Stimulated activated CD8-positive, alpha-beta memory T cell treated with anti-CD3 and anti-CD28 coated beads, Interleukin-15, amount 100 ng/mL, for 48 hours (primary cell): ENCODE measurements at places on chromosomes 11 and 22.

DNA sequence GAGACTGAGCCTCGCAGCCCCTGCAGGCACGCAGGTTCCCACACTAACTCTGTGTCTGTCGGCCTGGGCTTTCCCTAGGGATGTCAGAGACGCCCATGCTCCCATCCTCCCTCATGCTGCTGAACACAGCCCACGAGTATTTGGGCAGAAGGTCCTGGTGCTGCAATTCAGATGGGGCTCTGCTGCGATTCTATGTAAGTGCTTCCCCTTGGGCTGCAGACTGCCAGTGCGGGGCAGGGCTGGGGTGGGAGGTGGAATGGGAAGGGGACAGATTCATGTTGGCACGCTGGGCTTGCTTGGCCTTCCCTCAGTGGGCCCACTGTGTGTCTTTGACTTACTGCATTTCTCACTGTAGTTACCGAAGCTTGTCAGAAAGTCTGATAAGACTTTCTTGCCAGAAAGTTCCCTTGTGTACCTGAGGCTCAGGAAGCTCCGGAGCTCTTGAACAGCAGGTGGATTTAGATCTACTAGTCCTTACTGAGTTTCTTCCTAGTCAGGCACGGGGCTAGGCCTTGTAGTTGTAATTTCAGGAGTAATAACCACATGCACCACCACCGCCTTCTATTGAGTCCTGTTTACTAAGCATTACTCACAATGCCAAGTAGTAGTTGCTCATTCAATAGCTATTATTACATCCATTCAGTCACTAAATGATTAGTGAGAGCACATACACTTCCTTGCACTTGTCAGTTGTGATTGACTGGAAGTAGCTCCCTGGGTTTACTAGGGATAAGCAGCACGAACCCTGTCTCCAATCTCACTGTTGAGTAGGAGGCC lies 65.2 kb downstream of the CABIN1 start:
- no peak for DNase-seq

DNA sequence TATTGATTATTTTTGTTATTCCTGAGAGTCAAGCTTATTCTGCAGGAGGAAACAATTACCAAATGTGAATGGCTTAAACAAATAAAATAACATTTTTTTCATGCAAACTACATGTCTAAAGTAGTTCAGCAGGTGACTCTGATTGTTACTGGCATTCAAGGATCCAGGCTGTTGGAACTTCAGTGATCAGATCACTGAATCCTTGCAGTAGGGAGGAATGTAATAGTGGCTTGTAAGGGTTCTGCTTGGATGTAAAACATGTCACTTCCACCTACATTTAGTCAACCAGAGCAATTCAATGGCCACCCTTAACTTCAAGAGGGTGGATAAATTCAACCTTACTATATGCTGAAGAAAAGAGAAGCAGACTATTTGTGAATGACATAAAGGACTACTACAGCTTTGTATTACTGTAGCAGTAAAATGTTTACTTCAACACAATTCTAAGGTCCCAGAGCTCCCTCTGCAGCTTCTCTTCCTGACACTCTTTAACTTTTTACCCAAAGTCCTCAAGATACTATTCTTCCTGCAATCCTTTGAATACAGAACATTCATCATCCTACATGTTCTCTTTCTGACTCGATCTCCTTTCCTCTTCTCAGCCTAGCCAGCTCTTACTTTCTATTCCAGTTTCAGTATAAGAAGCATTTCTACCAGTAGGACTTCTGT lies 284.0 kb downstream of the LRRC4C start:
- DNase-seq: no peak

GRCh38 chr22:48181263-48181955 lies 1419.0 kb downstream of the TBC1D22A start:
- no peak for DNase-seq

- DNase-seq: no peak
These were observed 712.4 kb downstream of the TBC1D22A start for GRCh38 chr22:47474895-47475294.

DNA sequence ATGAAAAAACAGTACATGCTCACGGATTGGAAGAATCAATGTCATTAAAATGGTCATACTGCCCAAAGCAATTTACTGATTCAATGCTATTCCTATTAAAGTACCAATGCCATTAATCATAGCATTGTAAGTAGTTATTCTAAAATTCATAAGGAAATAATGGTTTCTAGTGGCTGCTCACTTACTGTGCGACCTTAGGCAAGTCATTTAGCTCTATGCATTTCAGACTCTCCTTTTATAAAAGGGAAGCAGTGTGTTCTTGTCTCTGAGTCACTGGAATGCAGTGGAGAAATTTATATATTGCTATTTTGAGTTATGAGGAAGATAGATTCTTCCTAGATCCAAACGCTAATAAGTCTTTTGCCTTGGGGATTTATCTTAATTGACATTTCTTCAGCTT lies 174.8 kb downstream of the KCNA4 start:
- DNase-seq: no peak

DNA sequence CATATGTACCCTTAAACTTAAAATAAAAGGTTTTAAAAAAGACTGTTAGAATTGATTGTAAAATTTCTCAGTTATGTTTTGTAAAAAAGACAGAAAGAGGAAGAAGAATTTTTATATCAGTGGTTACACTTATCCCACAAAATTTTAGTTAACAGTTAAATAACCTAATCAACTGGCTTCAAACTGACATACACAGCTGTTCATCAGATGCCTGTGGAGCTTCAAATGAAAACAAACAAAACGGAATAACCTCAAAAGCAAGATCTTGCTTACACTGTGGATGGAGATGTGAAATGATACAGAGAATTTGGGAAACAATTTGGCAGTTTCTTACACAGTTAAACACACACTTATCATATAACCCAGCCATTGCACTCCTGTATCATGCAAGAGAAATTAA lies 521.0 kb downstream of the ETS1 start:
- DNase-seq: no peak

GRCh38 chr11:117564321-117564720 lies 232.7 kb downstream of the DSCAML1 start:
- DNase-seq: no peak

GRCh38 chr22:31094741-31095140 lies 12.6 kb downstream of the SELENOM start:
- no peak for DNase-seq

DNA sequence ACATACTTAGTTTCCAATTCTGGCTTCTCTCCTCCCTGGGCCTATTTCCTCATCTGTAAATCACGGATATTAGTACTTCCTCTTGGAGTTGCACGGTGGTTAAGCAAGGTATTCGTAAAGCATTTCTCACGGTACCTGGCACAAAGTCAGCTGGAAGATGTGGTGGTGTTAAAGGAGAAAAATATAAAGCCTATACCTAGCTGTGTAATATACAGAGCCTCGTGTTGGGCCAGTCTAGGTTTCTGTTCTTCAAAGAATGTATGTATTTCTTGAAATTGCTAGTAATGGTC lies 47.2 kb downstream of the DBX1 start:
- DNase-seq: no peak

DNA sequence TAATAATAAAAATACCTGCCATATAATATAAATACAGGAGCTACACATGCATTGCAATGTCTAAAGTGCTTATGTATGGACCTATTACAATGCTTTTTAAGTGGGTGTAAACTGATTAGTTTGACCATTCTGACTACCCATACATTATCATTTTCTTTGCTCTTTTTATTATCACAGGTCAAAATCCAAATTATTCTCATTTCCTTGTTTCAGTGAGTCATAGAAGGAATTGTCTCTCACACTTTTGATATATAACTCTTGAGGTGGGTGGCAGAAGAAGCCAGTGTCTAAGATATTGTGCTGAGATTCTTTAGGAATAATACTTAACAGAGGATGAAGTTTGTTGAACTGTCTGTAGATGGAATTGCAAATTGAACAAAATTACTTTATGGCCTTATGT lies 35.6 kb downstream of the GAS2 start:
- no peak for DNase-seq

- no peak for DNase-seq
These were observed 38.8 kb downstream of the ADAMTS15 start for GRCh38 chr11:130486987-130487923.

DNA sequence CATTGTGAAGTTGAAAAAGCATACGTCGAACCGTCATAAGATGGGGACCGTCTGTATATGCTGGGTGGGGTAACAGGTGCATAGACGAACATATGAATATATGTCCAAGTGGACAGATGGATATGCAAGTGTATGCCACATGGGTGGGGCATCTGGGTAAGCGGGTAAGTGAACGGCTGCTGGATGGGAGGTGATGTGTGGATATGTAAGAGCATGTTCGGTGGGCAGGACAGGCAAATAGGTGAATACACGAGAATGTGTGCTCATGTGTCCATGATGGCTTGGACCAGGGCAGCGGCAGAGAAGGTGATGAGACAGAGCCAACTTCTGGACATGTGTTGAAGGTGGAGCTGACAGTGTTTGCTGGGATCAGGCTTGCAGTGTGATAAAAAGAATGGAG lies 12.0 kb downstream of the IFITM10 start:
- DNase-seq: no peak

- no peak for DNase-seq
These were observed 11.3 kb downstream of the SLC17A6 start for GRCh38 chr11:22349491-22349890.

- DNase-seq: no peak
These were observed 3.6 kb upstream of the OR51L1 start for GRCh38 chr11:4991060-4991459.

GRCh38 chr11:43267856-43268580 lies 43.8 kb upstream of the API5 start:
- DNase-seq: no peak

GRCh38 chr11:116595305-116595880 lies 177.4 kb downstream of the BUD13 start:
- no peak for DNase-seq

GRCh38 chr22:39524753-39525657 lies 4.6 kb downstream of the ATF4 start:
- no peak for DNase-seq

- no peak for DNase-seq
These were observed 24.5 kb upstream of the RAB1B start for GRCh38 chr11:66243782-66244535.

- DNase-seq: peak; percentile 34
These were observed 70.8 kb upstream of the NARS2 start for GRCh38 chr11:78645226-78646202.

DNA sequence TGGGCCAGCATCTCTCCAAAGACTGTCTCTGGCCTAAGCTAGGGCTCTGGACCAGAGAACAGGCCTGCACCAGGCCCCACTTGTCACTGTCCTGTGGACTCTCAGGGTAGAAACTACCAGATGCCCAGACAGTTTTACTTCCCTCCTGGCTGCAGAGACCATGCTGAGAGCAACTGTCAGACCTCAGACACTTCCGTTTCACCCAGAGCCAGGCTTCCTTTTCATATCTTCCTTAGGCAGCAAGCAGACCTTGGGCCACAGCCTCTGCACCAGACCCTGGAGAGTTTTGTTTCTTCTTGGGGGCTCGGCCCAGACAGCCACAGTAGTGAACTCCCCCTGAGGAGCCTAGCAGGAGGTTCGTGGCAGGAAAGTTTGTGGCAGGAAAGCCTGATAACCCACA lies 12.1 kb upstream of the FCHSD2 start:
- DNase-seq: no peak

- no peak for DNase-seq
These were observed 43.4 kb downstream of the APOL5 start for GRCh38 chr22:35761037-35761436.

DNA sequence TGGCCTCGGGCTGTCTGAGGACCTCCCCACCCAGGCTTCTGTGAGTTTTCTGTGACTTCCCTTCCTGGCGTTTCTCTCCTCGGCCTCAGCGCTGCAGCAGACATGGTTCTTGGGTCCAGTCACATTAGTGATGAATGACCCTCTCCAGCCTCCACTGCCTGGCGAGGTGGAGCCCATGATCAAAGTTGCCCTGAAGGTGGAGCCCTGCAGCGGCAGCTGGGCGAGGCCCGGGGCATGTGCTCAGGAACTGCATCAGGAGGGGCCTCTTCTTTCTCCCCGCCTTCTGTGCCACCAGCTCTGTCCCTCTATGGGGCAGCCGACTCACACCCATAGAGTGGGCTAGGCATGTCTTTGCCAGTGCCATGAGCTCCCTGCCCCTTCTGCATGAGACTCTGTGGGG lies 1079.7 kb downstream of the TBC1D22A start:
- DNase-seq: no peak

GRCh38 chr11:128311742-128312719 lies 275.3 kb downstream of the ETS1 start:
- no peak for DNase-seq

GRCh38 chr22:36298118-36298517 lies 45.2 kb downstream of the APOL1 start:
- DNase-seq: no peak

DNA sequence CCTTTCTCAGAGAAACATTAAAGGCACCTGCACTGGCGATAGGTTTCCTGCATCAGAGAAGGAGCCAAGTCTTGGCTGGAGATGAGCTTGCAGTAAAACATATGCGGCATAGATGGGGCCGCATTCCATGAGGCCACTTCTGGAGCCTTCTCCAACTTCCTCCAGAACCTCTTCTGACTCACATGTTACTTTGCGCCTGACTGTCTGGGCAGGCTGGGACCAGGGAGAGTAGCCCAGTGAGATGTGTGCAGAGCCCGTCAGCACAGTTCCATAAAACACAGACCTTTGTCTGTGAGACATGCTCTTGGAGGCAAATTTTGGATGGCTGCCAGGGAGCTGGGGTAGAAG lies 55.4 kb upstream of the BID start:
- DNase-seq: no peak

- DNase-seq: no peak
These were observed 7.3 kb upstream of the CD5 start for GRCh38 chr11:61095021-61095420.

- DNase-seq: no peak
These were observed 8.9 kb downstream of the RELT start for GRCh38 chr11:73384872-73385689.

- DNase-seq: no peak
These were observed 883 bp upstream of the VPREB3 start for GRCh38 chr22:23754980-23755636.

GRCh38 chr11:111230122-111230465 lies 15.4 kb upstream of the POU2AF2 start:
- DNase-seq: no peak
